Right kidney (tissue), 9 donors: ENCODE measurements at places on chromosomes 11 and 22.
A peak's percentile ranks its signal among the peaks of the same experiment; 100 is the strongest.

- DNase-seq, result no peak
Observed at GRCh38 chr11:86064220-86064803, 4.6 kb downstream of the PICALM start.

GRCh38 chr11:110173811-110174644 lies 80.8 kb downstream of the ZC3H12C start:
- DNase-seq, result peak; percentile 49

DNA sequence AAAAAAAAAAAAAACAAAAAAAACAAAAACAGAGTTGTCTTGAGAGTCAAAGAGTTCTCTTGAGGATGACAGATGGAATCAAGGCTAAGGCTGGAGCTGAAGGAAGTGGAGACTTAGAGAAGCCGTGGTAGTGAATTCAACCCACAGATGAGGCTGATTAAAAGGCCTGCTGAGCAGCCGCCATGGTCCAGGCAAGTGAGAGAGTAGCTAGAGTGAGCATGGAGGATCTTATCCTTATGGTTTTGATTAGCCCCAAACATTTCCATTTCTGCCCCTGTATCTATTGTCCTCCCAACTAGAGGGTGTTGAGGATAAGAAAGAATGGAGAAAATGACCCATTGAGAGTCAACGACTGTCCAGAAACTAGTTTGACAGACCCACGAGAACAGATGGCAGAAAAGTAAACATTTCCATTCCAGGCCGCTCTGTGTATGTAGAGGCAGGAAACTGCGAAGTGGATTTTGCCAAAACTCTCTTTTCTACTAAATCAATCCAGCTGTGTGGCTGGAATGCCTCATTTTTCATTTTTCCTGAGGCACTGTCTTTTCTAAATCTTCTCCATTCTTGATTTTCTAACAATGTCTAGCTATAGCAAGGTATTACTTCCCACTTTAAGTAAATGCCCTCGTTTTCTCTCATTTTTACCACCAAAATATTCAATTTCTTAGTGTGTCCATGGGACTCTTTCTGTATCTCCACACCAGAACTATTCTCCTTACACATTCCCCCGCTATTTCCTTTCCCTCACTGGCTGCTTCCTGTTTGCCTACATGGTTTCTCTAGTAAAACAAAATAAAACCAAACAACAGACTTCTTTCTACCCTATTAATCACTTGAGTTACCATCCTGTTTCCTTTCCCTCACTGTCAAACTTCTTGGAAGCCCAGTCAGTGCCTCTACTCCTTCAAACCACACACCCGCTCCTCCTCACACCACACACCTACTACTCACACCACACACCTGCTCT lies 5.4 kb upstream of the MMP8 start:
- DNase-seq, result no peak

- no peak for DNase-seq
Observed at GRCh38 chr11:13594044-13594443, 74.4 kb upstream of the FAR1 start.
